ENCODE measurements at places on chromosomes 12 and 14.

GRCh38 chr12:97758194-97758501 is 295.5 kb downstream of the RMST start:
- DNase-seq, result no peak

DNA sequence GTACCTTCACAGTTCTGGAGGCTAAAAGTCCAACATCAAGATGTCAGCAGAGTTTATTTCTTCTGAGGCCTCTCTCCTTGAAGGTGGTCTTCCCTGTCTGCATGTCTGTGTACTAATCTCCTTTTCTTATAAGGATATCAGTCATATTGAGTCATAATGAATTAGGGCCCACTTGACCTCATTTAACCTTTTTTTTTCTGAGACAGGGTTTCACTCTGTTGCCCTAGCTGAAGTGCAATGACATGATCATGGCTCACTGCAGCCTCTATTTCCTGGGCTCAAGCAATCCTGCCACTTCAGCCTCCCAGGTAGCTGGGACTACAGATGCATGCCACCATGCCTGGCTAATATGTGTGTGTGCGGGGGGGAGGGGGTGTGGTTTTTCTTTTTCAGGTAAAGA is 41.7 kb downstream of the PPM1H start:
- DNase-seq, result no peak

DNA sequence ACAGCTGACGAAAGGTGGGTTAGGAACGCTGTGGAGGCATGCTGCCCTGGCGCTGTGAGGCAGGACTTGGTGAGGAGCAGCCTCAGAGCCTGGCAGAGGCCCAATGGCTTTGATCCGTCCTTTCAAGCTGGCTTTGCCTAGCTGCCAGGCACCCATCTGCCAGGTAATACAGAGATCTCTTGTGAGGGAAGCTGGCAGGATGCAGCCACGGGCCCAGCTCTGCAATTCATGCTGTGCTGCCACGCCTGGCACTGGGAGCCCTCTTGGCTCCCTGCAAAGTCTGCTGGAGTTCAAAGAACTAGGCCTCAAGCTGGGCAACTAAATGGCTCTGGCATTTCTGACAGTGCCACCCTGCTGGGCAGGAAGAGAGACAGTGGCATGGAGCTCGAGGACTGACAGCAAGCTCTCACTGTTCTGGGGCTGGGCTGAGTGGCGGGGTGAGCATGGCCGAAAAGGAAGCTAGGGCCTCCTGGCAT is 18.7 kb downstream of the IQSEC3 start:
- peak; percentile 27 for DNase-seq

- DNase-seq, result no peak
These were observed 42.7 kb upstream of the NID2 start for GRCh38 chr14:52111583-52111982.

GRCh38 chr14:49959822-49960408 is 67.0 kb downstream of the ARF6 start:
- DNase-seq, result no peak

GRCh38 chr14:56027916-56028712 is 90.1 kb upstream of the PELI2 start:
- DNase-seq, result no peak

DNA sequence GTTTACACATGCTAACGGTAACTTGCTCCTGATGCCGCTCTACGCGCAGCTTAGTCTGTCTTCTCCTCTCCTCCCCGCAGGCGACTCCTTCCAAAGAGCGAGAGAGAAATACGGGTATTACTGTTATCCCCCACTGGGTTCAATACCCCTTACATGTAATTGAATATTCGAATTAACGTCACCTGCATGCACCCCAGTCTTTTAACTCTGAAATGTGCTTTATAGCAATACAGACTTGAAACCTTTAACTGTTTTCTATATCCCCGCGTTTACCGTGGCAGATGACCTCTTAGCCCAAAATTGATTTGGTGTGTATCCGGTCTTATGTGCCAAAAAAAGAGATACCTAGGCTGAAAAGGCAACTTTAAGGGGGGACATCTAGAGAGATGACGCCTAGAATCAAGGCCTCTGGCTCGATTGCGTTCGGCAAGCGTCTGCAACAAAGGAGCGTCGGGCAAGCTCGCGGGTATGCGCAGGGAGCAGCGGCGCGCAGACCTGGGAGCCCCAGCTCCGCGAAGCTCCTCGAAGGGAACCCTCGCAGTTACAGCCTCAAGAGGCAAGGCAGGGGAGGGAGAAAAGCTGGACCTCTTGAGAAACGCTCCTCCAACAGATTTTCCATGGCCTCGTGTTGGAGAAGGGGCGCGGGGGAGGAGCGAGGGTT is 6.8 kb upstream of the FOXG1 start:
- DNase-seq, result no peak

- DNase-seq, result no peak
These were observed 85.2 kb upstream of the PRMT8 start for GRCh38 chr12:3405821-3406220.

GRCh38 chr12:124655048-124655697 is 87.8 kb upstream of the NCOR2 start:
- DNase-seq, result peak; percentile 84

GRCh38 chr12:49050507-49051372 is 9.9 kb downstream of the KMT2D start:
- DNase-seq, result no peak

DNA sequence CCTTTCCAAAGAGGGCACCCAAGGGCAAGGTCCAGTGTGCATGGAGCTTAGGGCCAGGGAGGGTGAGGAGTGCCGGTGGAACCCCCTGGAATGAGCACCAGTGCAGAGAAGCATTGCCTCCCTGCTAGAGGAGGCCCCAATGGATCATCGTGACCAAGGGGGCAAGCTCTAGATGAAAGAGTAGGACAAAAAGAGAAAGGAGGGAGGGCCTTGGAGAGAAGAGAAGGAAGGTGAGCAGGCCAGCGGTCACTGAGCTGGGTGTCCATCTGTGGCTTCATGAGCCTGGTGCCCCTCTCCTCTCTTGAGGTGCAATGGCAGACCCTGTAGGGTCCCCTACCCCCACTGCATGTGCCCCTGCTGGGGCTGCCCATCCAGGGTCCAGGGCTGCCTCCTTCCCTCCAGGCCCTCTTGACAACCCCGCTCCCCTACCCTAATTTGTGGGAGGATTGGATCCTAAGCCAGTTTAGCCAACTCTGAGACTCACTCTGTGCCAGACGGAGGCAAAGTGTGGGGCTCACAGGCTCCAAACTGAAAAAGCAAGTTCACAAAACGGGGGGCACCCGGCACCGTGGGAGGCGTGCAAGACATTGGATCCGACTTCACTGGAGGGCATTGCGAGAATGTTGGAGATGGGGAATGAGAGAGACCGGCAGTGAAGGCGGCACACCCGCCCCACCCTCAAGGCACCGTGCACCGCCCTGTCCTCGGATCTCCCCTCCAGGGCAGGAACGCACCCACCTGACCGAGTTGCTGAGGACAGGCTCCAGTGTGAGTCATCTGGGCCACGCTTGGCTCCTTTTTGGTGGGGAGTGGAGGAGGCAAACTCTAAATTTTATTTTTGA is 207.5 kb downstream of the KIF26A start:
- DNase-seq, result peak; percentile 36

GRCh38 chr12:53759261-53759660 is 7.5 kb upstream of the CISTR start:
- no peak for DNase-seq

- no peak for DNase-seq
These were observed 93.3 kb downstream of the CALM1 start for GRCh38 chr14:90489916-90490719.

- DNase-seq, result no peak
These were observed 37.3 kb upstream of the PLEKHG6 start for GRCh38 chr12:6273205-6273540.

GRCh38 chr12:4206470-4206869 is 67.1 kb upstream of the CCND2 start:
- DNase-seq, result no peak

GRCh38 chr12:55142669-55143565 is 16.7 kb downstream of the OR9K2 start:
- no peak for DNase-seq

DNA sequence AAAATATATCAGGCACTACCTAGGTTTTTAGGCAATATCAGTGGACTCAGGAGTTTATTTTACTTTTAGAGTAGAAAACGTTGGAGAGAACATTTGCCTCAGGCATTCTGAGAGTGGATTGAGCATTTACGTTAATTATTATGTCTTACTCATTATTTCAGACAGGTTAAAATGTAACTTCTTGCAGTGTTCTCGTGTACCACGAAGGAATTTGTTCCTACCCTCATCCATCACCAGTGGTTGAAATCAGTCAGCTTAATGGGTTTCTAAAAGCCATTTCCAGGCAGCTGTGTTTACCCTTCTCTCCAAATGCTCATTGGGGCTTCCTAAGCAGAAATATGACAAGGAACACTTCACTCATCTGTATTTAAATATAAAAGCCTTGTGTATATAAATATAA is 9.1 kb upstream of the LDHB start:
- no peak for DNase-seq

DNA sequence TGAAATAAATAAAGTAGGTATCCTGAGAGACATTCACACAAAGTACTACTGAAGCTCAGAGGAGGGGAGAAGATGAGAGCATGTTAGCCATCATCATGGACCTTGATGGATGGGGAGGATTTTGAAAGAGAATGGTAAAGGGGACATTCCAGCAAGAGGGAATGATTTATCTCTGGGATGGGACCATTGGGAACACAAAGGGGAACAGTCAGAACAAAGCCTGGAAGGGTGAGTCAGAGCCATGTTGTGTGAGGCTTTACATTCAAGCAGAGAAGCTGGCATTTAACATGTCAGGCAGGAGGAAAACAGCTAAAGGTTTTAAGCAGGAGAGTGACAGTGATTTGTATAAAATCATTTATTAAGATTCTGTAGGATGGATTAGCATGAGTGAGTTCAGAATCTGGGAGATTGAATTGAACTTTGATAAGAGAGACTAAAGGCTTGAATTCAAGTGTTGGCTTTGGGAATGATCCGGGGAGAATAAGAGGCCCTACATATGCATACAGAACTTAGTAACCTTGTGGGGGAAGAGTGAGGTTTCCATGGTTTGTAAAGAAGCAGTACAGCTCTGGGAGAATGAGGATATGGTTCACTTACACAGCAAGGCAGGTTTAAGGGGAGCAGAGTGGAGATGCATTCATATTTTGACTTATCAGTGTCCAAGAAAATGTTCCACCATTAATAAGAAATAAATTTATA is 174.4 kb downstream of the SYT10 start:
- no peak for DNase-seq

GRCh38 chr12:90167518-90168208 is 459.0 kb upstream of the ATP2B1 start:
- DNase-seq, result no peak

- DNase-seq, result no peak
These were observed 465.3 kb upstream of the RGS6 start for GRCh38 chr14:71466946-71467345.

GRCh38 chr14:24123424-24124417 is 6.7 kb upstream of the FITM1 start:
- DNase-seq, result peak; percentile 51

GRCh38 chr14:102056694-102057442 is 30.0 kb downstream of the HSP90AA1 start:
- no peak for DNase-seq

GRCh38 chr12:115945491-115945885 is 332.0 kb downstream of the MED13L start:
- DNase-seq, result no peak

- DNase-seq, result no peak
These were observed 8.2 kb upstream of the BATF start for GRCh38 chr14:75513911-75514672.

DNA sequence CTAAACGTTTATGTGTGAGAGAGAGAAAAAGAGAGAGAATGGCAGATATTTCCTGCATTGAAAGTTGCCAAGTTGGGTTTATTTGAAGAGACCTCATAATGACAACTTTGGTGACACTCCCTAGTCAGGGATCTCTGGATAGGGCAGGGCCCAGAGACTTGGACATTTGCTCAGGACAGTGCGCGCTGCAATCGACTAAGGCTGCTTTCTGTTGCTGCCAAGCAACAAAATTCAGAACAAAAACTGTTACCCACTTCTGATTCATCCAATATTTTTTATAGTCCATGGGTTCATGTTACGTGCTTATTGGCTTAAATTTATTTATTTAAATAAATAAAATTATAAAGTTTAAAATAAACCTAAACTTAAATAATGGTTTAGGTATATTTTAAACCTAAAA is 34.2 kb downstream of the PTGER2 start:
- DNase-seq, result no peak

- no peak for DNase-seq
These were observed 111.2 kb downstream of the LRRK2 start for GRCh38 chr12:40335991-40336390.

DNA sequence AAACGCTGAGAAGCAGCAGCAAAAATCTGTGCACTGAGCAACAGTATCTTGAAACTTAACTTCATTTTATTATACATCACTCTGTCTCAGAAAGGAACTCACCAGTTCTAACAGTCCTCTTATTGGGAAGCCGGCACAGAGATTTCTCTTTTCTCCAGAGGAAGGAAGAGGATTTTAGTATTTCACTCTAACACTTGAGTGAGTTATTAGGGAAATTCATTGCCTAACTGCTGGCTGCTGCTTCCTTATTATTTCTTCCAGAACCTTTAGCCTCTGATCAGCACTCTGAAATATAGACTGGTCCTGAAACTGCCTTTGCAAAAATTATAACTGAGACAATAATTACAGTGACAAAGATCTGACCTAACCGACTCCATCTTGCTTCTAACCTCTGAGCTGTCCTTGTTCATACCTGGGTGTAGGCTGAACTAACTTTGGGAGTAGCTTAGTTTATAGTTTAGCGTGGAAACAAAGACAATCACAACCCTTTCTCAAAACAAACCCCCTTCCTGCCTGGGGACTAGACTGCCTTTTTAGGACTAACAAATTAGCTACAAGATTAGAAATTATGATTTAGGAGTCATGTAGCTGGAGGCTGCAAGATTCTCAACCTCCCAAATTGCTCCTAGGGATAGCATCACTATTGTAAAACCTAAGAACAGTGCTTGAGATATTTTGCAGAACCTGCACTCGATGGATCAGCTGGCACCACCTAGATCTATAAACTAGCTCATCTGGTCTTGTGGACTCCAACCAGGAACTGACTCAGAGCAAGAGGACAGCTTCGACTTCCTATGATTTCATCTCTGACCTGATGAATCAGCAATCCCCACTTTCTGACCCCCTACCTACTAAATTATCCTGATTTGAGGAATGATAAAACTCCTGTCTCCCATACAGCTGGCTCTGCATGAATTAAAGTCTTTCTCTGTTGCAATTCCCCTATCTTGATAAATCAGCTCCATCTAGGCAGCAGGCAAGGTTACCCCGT is 117.5 kb downstream of the DYRK2 start:
- DNase-seq, result no peak

DNA sequence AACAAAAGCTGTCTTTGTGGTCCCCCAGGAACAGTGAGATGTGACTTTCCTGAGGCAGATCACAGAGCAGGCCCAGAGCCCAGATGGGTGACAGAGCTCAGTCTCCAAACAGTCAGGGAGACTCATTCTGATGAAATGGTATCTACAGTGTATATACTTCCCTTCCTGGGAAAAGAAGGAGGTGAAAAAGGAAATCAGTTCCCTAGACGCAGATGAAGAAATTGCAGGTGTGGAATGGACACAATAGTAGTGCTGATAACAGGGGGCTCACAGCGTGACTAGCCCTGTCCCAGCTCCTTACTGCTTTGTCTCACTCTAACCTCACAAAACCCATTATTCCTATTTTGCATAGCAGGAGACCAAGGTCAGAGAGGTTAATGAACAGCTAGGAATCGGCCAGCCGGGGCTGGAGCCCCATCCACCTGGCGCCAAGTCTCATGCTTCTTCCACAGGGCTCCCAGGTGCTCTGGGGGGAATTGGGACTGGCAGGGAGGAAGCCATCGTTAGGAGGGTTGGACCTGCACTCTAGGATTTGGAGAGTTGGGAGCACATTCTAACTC is 11.9 kb downstream of the KCNH3 start:
- DNase-seq, result peak; percentile 44

- no peak for DNase-seq
These were observed 15.4 kb upstream of the ASIC1 start for GRCh38 chr12:50041962-50042361.

Measured in cardiac septum (tissue), 1 donor.